Activated CD4-positive, alpha-beta T cell treated with anti-CD3 and anti-CD28 coated beads, Interleukin-2, amount 50 U/mL, for 24 hours (primary cell): ENCODE measurements at places on chromosomes 13 and 19.

- DNase-seq = no peak
Observed at GRCh38 chr13:59806801-59807200, 356.9 kb downstream of the DIAPH3 start.

DNA sequence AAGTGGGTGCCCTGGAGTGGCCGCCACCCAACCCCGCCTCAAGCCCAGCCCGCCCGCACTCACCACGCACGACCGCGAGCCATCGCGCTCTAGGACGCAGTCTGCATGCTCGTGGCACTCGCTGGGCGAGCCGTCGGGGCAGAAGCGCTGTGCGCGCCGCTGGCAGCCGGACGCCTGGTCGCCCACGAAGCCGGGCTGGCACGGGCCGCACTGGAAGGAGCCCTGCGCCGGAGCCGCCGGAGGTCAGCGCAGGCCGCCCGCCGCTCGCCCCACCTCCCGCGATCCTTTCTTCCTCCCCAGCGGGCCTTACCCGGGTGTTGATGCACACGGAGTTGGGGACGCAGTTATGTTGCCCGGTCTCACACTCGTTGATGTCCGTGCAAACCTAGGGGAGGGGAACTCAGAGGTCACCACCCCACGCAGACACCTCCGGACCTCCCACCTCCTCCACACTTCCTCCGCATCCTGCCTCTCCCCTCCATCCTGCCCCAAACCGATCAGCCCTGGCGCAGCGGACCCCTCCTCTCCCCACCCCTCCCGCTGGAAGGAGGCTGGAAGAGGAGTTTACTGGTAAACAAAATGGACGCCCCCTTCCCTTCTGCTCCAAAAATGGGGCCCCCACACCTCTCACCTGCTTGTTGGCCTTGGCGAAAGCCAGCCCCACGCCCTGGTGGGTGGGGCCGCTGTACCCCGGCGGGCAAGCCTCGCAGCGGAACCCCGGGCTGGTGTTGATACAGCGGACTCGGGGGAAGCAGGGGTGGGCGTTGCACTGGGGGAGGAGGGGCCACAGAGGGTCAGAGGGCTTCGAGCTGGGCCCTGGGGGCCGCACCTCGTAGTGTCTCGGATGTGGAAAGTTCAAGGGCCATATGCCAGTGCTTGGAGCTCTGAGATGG, 2.3 kb downstream of the COMP start:
- DNase-seq = no peak

DNA sequence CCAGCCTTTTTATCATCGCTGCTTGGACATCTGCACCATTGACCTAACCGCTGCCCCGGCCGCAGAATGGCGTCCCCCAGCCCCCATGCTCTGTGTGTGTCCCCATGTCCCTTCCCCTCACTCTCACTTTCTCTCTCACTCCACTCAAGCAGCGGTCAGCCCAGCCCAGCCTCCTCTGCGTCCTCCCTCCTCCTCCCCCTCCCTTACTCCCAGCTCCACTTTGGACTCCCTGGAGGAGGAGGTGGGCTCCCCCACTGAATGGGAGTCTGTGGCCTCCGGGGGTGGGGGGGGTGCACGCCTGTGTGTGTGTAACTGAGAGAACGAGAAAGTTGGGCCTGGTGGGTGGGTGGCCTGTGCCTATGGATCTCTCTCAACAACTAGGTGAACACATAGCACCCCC, 2.2 kb downstream of the MAP2K7 start:
- no peak for DNase-seq

DNA sequence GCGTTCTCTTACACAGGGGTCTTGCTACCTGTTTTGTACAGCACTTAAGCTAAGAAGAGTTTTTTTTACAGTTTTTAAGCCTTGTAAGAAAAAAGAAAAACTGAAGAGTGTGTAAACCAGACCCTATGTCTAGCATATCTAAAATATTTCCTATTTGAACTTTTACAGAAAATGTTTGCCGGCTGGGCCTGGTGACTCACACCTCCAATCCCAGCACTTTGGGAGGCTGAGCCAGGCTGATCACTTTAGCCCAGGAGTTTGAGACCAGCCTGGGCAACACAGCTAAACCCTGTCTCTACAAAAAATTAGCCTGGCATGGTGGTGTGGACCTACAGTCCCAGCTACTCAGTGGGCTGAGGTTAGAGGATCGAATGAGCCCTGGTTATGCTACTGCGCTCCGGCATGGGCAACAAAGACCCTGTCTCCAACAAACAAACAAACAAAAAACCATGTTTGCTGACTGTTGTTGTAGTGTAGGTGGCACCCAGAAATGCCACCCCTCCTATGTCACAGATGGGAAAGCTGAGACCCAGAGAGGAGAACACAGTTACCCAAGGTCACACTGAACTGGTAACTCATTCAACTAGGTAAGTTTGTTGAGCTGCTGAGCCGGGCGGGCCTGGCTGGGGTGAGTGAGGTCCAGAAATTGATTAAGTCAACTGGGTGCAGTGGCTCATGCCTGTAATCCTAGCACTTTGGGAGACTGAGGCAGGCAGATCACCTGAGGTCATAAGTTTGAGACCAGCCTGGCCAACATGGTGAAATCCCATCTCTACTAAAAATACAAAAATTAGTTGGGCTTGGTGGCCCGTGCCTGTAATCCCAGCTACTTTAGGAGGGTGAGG, 1.9 kb upstream of the VASP start:
- DNase-seq = no peak

GRCh38 chr13:94679614-94680013, 32.7 kb downstream of the SOX21 start:
- no peak for DNase-seq

DNA sequence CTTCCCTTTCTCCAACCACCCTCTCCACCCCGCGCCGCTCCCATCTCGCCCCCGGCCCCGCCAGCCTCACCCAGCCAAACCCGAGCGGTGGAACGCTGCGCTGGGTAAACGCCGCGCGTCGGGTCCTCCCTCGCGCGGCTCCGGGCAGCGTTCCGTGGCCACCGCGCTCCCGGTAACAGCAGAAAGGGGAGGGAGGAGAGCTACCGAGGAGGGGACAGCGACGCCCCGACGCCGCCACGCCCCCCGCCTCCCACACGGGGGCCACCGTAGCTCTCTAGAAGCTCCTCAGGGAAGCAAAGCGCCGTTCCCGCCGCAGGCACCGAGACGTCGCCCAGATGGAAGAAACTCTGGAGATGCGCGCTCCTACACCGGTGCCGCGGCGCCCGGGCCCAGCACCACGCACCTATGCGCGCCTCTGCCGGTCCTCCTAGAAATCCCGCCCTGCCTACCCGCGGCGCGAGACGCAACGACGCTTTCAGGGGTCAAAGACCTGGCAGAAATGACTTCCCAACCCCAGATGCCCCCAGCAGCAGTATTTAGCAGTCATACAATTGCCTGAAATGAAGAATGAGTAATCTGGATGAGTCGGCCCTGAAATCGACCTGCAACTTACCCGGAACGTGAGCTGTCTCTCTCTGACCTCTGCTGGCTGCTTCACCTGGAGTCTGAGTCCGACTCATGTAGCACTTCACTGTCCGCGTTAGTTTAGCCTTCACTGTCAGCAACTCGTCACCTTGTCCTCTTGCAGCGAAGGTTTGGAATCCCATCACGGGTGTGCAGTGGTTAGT, at the start of gene RUBCNL:
RUBCNL (minus strand) TSS at position 189 of the 788 bp plus-strand sequence. CDS start 14,777 bp downstream, outside the sequence.
- DNase-seq = no peak

DNA sequence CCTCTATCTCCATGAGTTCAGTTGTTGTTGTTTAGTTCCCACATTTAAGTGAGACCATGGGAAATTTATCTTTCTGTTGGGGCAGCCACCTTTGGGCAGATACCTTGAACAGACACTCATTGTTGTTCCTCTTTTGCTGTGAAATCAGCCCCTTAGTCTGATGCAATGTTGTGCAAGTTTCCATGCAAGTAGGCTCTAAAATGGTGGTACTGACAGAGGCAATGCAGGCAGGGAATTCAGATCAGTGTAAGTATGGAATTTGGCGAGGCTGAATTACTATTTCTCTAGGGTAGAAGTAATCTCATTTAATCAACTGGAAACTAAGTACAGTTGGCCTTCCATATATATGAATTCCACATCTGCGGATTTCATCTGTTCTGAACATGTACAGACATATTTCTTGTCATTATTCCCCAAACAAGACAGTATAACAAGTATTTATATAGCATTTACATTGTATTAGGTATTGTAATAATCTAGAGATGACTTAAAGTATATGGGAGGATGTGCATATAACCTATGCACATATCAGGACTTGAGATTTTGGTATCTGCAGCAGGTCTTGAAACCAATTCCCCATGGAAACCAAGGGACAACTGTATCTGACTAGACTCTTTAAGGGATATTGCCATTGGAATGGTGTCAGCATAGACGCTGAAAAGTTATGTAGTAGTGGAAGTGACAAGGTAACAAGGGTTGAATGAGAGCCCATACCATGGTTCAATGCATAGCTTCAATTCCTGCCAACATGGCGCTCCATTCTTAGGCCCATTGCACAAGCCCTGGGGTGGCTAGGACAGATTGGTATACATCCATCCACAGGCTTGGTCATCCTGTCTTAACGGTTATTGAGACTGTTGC, 281.5 kb upstream of the HTR2A start:
- DNase-seq = no peak

GRCh38 chr13:85833921-85834320, 34.7 kb upstream of the SLITRK6 start:
- no peak for DNase-seq

DNA sequence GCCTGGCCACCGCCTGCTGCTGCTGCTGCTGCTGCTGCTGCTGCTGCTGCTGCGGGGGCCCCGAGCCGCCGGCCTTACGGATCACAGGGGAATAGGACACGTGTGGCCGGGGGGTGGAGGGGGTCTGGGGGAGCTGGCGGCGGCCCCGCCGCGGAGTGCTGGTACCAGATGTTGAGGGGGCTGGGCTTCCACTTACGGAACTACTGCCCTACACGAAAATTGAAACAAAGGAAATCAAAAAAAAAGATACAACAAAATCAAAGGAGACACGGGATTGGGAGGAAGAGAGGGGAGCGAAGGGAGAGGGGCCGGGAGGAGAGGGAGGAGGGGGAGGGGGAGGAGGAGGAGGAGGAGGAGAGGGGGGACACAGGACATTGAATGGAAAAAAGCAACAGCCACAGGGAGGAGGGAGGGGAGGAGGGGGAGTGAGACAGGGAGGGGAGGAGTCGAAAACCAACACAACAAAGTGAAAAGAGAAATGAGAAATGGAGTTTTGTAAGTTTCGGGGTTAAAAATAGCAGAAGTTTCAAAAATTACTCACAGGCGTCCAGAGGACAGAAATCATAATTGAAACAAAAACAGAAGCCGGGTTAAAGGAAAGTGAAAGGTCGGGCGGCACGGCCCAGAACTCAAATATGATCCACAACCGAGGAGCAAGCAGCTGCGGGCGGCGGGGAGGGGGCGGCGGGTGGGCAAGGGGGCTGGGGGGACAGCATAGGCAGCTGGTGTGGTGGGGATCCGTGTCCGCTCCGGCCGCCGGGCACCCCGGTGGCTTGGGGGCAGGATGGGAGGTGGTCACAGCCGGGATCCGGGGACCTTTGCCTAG, 57.8 kb downstream of the IER2 start:
- peak; percentile 39 for DNase-seq

DNA sequence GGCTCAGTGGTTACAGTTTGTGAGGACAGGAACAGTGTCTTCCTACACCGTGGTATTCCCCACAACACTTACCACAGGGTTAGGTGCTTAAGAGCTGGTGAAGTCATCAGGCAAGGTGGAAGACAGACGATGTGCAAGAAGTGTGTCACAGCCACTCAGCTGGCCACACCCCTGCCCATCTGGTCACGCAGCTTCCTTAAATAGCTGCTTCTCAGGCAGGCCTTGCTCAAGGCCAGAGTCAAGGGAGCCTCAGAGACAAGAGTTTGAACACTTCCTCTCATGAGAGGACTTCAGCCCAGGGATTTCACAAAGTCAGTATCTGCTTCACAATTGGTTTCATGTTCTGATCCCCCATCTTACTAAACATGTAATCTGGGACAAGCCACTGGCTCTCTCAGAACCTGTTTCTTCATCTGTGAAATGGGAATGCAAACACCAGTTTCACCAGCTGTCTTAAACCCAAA, 80.3 kb upstream of the FRY start:
- DNase-seq = no peak

DNA sequence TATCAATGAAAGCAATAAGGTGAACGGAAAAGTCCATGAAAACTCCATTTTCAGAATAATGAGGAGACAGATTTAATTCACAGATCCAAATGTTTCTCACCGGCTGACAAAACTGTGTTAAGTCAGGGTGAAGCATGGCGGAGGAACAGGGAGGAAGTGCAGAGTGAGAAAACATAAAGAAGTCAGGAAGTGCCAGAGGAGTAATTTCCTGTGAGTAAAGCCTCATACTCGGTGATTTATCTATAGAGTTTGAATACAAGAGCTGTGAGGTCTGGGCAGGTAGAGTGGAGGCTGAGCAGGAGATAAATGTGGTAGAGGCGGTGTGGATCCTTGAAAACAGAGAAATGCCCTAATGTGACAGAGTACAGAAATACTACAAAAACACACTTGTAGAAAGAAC, 11.4 kb downstream of the CARD8 start:
- peak; percentile 37 for DNase-seq

DNA sequence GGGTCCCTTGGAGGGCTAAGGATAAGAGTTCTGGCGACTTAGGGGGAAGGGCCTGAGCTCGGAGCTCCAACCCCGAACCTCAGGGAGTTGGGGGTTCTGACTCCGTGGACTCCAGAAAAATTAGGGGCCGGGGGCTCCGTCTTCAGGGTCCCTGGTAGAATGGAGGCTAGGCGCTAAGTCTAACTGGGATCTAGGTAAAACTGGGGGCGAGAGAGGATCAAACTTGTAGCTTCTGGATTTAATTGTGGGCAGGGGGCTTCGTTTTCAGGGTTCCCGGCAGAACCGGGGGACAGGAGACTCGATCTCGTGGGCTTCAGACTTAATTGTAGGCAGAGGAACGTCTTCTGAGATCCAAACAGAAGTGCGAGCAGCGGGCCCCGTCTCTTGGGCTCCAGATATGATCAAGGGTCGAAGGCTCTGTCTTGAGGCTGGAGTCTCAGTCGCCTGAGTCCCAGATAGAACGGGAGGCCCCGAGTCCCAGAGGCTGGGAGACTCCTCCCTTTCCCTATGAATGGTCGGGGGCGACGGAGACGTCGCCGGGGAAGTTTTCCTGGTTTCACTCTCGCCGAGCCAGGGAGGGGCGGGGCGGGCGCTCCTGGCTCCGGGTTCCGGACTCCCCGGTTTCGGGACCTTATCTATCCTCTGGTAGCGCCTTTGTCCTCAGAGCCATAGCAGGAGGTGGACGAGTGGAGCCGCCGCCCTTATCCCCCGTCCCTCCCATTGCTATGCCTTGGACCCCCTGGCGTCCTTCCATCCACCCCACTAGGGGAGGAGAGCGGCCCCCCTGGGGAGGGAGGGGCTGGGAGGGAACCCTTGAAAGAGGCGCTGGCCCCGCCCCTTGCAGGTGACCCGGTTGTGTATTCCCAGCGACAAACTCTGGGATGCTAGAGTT, 1.3 kb downstream of the NECTIN2 start:
- DNase-seq = no peak

DNA sequence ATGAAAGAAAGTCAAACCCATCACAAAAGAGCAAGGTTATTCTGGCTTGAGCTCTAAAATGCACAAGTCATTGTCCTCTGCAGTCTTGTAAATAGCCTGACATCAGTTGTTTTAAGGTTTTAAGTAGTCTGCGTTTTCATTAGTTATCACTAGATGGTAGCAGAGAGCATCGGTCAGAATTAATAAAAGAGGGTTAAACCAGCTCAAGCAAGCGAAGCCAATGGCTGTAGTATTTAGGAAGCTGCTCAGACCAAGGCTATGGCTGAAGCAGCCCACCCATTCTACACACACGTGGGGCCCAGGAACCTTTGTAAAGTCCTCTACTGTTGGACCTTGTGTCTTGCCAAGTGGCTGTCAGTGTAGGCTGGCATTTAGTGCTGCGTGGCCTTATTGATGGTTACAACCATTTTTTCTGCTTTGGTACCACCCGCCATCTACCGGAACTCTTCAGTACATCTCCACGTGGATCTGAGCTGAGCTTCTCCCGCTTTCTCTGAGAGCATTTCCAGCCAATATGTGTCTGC, 13.3 kb upstream of the ZNF57 start:
- peak; percentile 17 for DNase-seq
